ENCODE measurements at places on chromosomes 7 and 10. TPM values are rescaled to one million over a fixed set of nuclear protein-coding genes. Genes with fewer than 3 reads are reported as not detected.

DNA sequence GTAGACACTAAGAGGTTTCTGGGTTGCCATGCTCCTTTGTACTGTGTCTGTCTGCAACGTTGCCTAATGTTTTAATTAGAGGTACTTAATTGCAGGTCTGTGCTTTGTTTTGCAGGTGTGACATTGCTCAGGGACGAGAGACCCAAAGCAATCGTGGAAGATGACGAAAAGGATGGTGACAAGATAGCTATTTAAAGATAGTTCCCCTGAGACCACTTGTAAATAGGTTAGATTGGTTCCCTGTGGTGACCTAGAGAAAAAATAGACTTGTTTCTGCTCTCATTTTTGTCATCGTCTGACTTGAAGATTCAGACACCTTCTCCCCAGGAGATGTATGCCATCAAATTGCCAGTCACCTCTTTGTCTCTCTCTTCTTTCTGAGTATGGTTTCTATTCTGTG is 20.1 kb downstream of the PPP1R17 start:
- no peak for DNase-seq
- H3K27ac ChIP-seq: no peak overlapping the region
- H3K36me3 ChIP-seq: no peaks in the 10 kb centered on the region
- no peaks in the 10 kb centered on the region for H3K4me1 ChIP-seq

- H3K36me3 ChIP-seq: no peaks in the 10 kb centered on the region
- H3K27ac ChIP-seq: no peak overlapping the region
- H3K4me1 ChIP-seq: no peaks in the 10 kb centered on the region
- no peaks in the 10 kb centered on the region for H3K27me3 ChIP-seq
Observed at GRCh38 chr7:18505870-18506460, 10.4 kb downstream of the HDAC9 start.

- no peak for DNase-seq
- no peaks in the 10 kb centered on the region for H3K4me1 ChIP-seq
- no peak overlapping the region for H3K4me3 ChIP-seq
- H3K27me3 ChIP-seq: no peaks in the 10 kb centered on the region
Observed at GRCh38 chr10:94320285-94320914, 42.3 kb downstream of the NOC3L start.

DNA sequence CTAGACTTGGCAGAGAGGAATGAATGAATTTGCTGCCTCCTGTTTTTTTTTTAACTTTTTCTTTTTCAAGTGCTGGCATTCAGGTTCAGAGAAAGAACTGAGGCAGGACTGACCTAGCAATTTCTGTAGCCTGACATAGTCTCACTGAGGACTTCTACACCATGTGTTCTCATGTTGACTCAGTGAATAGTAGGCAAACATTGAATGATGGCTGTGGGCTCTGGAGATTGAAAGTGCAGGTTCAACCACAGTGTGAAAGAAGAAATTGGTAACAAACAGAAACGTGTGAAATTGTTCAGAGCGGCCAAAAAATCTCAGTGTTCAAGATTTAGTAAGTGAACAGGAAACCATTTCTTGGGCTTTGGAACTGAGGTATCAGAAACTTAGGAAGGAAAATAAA is 322.4 kb upstream of the GHITM start:
- no peaks in the 10 kb centered on the region for H3K36me3 ChIP-seq
- no peaks in the 10 kb centered on the region for H3K4me1 ChIP-seq
- no peak overlapping the region for H3K4me3 ChIP-seq
- DNase-seq: no peak

- H3K36me3 ChIP-seq: no peaks in the 10 kb centered on the region
- H3K27me3 ChIP-seq: no peaks in the 10 kb centered on the region
- no peak overlapping the region for H3K27ac ChIP-seq
- no peak overlapping the region for H3K4me3 ChIP-seq
Observed at GRCh38 chr10:6592080-6592479, 12.0 kb upstream of the PRKCQ start.

DNA sequence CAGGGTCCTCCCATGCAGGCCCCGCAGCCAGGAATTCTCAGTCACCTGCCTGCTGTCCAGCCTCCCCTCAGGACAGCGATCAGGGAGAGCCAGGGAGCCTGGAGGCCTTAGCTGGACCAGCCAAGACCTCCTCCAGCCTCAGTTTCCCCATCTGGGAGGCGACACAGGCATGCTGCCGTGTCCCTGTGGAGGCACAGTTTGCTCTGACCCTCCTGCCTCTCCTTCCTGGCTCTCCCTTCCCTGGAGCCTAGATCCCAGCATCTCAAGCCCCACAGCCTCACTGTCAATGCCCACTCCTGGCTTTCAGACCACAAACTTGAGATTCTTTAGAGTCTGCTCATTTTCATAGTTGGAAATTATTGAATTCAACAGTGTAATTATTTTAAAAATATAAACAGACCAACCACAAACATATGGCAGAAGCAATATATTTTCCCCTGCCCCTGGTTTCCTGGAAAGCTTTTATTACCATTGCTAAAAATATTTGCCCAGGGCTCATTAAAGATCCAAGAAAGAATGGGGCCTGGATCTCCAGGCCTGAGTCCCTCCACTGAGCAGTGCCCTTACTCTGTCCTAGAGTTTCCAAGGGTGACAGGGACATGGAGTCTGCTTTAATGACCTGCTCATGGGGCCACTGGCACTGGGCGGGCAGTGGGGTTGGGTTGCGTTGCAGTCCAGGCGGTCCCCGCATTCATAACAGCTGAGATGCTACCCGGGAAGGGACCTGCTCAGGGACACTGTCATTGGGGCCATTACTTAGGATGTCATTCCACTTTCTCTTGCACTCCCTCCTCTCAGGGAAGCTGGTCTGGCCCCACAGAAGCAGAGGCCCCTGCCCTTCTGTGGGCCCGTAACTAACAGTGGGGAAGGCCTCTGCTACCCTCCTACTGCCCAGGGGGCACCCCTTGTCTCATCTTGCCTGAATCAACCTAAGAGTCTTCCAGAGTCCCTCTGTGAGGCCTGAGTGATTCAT is 81.6 kb upstream of the CHST15 start:
- H3K4me3 ChIP-seq: no peak overlapping the region
- no peaks in the 10 kb centered on the region for H3K27me3 ChIP-seq
- DNase-seq: no peak
- no peak overlapping the region for H3K27ac ChIP-seq

Gene OGDHL
- 0.69 TPM for total RNA-seq

Gene DNAH11
- total RNA-seq: 3.4 TPM

Gene SLC29A3
- total RNA-seq: 14.8 TPM
